ENCODE measurements at places on chromosomes 6 and 20.

- DNase-seq: no peak
These were observed 168.6 kb upstream of the GGTLC1 start for GRCh38 chr20:24157213-24157612.

DNA sequence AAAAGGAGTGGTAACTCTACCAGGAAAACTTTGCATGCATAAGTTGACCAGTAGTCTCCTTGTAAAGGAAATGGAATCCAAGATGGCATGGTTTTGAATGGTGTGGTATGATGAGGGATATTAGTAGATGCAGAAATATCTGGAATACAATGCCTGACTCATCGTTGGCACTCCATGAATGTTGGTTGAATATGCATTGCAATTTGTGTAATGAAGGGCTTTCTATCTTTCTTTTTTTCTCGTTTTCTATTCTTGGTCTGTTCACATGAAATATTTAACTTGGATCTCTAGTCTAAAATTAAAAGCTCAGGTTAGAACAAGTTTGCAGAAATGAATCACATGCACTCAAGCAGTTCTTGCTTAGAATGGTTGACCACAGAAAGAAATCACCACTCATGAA is 277.3 kb upstream of the PRND start:
- DNase-seq: no peak

DNA sequence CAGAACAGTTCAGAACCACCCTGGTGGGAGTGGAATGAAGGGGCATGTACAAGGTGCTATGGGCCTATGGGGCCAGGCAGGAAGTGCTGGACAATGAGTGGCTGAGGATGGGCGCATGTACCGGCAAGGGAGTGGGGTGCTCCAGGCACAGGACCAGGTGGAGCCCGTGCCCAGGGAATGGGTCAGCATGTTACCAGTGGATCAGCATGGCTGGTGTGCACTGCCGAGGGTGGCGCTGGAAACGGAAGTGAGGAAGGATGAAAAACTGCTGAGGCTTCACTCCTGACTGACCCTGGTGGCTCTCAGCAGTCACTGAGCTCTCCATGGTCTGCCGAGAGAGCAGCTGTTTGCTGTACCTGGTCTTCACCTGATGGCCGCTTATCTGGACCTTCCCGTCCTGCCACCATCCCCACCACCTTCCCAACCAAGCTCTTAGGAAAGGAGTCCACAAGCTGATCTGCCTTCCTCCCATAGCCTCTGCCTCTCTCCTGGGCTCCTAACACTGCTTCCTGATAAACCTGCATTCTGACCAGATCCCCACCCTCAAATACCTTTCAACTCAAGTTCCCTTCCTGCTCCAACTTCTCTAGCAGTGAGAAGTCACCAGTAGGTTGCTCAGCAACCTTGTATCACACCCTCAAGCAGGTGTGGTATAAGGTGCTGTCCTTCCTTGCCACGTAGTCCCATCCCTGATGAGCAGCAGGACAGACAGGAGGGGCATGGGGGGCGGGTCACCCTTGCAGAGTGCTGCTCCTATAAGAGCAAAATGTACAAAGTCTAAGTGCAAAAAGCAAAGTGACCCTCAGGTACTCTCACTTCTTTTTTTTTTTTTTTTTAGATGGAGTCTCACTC is 7.1 kb downstream of the UQCC2 start:
- DNase-seq: no peak

- no peak for DNase-seq
These were observed 348.4 kb downstream of the TPBG start for GRCh38 chr6:82711971-82712370.

DNA sequence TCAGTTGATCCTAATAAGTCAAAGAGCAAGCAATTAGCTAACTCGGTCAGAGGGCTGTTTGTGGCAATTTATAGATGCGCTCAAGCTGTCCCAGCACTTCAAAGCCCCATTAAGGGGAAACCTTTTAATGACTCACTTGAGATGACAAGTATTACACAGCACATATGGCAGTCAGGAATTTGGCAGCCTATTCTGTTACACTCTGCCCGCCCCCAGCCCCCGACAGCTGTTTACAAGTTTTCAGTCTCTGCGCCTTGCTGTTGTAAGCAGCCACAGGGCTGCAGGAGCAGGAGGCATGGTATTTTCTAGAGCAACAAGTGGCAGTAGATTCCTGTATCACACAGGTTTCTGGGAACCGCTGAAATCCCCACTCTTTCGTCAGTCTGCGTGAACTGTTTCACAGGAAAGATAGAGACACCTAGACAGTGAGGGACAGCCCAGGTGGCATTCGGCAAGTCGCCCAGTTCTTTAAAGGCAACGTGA is 263.0 kb downstream of the FOXC1 start:
- DNase-seq: no peak

GRCh38 chr6:31170600-31170881 is at the start of gene POU5F1:
POU5F1 (minus strand) TSS chr6:31170682; CDS start chr6:31170620, 62 bp downstream.
- DNase-seq: no peak

DNA sequence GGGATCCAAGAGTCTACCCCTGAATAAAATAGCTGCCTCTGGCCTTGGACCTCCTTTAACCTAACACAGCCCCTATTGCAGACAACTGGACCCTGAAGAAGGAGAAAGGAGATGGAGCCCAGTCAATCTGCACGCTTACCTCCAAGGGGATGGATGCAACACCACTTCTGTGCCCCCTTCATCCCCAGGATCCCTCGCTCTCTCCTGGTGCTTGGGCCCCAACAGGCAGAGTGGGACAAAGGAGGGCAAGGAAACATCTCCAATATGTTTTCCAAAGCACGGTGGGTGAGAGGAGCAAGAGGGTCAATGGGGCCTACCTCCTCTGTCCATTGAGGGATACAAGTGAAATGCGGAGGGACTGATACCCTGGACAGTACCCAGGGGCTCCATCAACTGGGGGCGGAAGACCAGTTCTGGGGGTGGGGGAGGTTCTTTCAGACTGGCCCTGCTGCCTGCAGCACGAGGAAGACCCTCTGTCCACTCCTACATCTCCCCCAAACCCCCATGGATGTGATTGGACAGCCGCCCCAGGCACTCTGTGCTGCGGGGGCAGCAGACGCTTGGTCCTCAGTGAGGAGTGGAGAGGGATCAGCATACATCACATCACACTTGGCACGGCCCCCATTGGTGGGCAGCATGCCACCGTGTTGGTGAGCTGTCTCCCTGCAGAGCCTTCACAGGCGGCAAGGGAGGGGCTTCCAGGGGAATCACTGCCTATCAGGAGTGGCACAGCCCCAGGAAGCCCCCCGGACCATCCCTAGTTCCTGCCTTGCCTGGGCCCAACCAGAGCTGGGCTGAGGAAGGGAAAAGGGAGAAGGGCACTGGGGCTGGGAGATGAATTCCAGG is 70.6 kb downstream of the MRPL14 start:
- DNase-seq: no peak

- no peak for DNase-seq
These were observed 24.7 kb downstream of the HIVEP1 start for GRCh38 chr6:12036766-12037165.

DNA sequence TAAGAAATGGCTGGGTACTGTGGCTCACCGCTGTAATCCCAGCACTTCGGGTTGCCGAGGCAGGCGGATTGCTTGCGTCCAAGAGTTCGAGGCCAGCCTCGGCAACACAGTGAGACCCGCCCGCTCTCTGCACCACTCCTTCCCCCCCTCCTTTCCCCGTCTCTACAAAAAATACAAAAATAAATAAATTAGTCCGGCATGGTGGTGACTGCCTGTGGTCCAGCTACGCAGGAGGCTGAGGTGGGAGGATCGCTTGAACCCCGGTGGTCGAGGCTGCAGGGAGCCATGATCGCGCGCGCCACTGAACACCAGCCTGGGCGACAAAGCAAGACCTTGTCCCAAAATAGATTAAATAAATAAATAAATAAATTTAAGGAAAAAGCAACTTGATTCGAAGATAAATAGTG is 448 bp upstream of the RNF114 start:
- DNase-seq: no peak

DNA sequence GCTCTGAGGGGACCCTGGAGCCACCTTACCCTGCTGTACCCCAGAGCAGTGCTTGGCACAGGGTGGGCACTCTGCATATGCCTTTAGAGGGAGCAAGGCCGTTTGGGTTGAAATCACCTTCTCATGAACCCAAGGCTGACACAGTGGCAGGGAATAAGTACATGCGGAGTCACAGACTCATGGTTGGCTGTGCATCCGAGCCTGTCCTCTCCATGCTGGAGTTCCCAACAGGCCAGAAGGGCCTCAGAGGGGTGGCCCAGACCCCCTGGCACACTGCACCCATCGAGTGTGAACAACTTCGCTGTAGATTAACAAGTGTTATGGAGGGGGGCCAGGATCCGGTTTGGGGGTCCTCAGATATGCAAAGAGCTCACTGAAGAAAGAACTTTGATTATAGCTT is 21.0 kb upstream of the IRF4 start:
- DNase-seq: no peak

DNA sequence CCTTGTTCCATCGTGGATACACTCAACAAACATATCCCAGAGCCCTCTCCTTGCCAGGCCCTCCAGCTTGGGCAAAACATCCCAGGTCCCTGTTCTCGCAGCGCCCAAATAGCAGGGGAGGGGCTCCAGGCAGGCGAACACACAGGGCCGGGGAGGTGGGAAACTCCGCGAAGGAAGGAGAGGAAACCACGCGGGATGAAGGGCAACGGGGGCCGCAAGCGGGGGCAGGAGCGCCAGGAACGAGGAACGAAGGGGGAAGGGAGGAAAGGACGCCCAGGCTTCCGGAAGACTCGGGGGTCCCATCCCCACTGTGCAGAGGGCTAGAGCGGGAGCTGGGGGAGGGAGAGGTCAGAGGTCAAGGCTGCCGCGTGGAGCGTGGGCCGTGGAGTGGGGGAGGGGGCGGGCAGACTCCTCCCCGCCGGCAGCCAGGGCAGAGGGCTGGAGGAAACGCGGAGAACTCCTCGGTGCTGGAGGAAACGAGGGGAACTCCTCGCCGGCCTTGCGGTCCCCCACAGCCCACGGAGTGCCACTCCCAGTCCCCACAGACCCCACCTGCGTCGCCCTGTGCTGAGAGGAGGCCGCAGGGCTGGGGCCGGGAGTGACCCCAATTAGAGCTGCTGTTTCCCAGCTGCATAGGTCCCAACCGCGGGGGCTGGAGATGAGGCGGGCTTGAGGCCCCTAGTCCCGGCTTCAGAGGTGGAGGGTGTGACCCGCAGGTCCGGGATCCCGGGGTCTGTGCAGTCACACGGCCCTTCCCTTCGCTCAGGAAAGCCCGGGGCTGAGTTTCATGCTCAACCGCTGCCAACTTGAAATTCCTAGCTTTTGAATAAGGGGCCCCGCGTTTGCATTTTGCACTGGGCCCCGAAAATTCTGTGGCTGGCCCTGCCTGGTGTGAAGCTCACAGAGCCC is 1.2 kb upstream of the RBM38 start:
- peak; percentile 65 for DNase-seq

DNA sequence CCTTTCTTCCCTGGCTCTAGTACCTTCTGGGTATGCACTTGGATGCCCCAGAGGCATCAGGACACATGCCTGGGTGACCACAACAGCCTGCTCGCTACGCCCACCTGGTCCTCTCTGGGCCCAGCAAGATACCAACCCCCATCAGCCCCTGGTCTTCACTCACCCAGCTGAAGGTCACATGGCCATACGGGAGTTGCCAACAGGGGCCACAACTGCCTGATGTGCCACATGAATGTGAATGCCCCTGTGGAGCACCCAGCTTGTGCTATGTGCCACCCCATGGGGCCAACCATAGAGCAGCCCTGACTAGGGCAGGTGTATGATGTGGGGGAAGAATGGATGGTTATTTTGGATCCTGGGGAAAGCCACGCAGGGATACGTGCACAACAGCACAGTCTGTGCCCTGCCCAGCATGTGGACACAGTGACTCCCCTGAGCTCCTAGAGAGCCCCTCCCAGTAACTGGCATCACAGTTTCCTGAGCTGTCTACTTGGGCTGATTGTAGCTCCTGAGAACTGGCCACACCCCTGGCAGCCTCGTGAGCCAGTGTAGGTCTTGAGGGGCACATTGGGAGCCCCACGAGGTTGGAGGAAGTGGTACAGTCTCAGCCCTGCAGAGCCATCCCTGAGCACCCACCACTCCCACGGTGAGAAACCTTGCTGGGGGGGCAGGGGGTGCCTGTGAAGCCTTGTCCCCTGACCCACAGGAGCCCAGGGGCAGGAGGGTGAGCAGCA is 10.5 kb upstream of the PCMTD2 start:
- DNase-seq: no peak

DNA sequence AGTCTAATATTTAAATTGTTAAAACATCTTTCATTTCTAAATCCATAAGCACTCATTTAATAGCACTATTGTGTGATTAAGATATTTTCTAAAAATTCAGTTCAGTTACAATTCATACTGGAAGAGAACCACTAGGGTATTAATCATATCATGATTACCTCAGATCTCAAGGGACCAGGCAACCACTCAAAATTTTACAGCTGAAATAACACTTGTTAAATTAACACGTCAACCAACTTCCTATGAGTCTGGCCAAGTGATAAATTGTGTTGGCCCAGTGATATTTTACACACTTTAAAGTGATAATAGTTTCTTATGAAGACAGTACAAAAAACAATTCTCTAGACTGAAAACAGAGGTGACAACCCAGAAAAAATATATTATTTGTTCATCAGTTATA is 869.0 kb upstream of the ADGRB3 start:
- no peak for DNase-seq

- no peak for DNase-seq
These were observed 80.5 kb upstream of the NAA20 start for GRCh38 chr20:19936466-19937200.

DNA sequence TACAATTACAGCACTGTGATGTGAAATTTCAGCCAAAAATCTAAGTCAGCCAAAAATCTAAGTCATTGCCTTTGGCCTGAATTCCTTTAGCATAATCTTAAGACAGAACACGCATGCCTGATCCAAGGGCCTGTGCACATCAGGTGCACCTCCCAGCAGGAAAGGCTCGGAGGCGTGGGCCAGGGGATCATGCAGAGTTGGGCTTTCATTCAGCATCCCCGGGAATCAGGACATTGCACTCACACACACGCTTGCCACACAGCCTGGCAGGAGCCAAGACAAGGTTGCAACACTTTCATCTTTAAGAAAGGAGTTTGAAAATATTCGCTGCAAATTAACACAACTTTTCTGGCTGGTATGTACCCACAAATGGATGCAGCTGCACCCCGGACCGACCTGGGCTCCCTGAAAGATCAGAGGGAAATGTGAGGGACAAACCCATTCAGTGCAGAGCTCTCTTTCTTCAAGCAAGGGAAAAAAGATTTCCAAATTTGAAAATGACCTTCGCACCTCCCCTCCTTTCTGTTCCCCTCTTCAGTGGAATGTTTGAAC is 48.8 kb downstream of the ERMARD start:
- DNase-seq: no peak

DNA sequence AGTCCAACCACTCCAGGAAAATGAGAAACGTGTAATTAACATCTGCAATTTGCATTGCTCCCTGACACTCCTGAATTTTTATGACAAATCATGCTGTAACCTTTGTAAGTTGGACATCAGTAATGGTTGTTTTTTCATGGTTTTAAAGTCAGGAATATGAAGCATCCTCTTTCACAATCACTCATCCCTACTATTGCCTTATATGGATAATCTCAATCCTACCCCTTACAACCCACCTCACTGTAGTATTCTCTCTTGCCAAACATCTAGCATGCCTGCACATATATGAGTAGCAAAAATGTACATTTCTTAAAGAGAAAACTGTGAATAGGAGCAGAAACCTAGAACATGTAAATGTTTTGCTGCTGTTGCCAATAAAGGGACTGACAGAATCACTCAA is 729.5 kb downstream of the KIF16B start:
- no peak for DNase-seq

Measured in T-helper 9 cell (primary cell).